ENCODE measurements at places on chromosomes 5 and 9. TPM values are rescaled to one million over a fixed set of nuclear protein-coding genes. Genes with fewer than 3 reads are reported as not detected.

IGIP gene
- total RNA-seq: 0.75 TPM

NOL8 gene
- 29.5 TPM for total RNA-seq

CDC20B gene
- 0.09 TPM for total RNA-seq

ARID3C gene
- total RNA-seq: not detected

PCDHB16 gene
- 0.05 TPM for total RNA-seq

SPACA9 gene
- 4.9 TPM for total RNA-seq

SLC25A2 gene
- not detected for total RNA-seq

PRSS3 gene
- total RNA-seq: 18.7 TPM

PLPP7 gene
- total RNA-seq: not detected

ACSL6 gene
- total RNA-seq: not detected

Data from A549 treated with GW870086 at 1 μM for 4 hours (cell line).